Nephron progenitor cell (in vitro differentiated cells): ENCODE measurements at places on chromosomes 6 and 20.

- no peak overlapping the region for H3K27ac ChIP-seq
- H3K27me3 ChIP-seq, result peaks cover 40% of the 10 kb centered on the region
- H3K4me1 ChIP-seq, result peaks cover 37% of the 10 kb centered on the region
- DNase-seq, result no peak
- peaks cover 6% of the 10 kb centered on the region for H3K36me3 ChIP-seq
Measured at GRCh38 chr20:3784216-3784853, 2.2 kb downstream of the CENPB start.

- H3K27ac ChIP-seq, result no peak overlapping the region
- no peak overlapping the region for H3K4me3 ChIP-seq
Measured at GRCh38 chr6:151709329-151709728, 98.2 kb upstream of the ESR1 start.

GRCh38 chr6:129744201-129744879 is 34.4 kb upstream of the ARHGAP18 start:
- H3K4me3 ChIP-seq, result peak overlapping the region; percentile 45
- peaks cover 49% of the 10 kb centered on the region for H3K4me1 ChIP-seq
- peak overlapping the region; percentile 80 for H3K27ac ChIP-seq

DNA sequence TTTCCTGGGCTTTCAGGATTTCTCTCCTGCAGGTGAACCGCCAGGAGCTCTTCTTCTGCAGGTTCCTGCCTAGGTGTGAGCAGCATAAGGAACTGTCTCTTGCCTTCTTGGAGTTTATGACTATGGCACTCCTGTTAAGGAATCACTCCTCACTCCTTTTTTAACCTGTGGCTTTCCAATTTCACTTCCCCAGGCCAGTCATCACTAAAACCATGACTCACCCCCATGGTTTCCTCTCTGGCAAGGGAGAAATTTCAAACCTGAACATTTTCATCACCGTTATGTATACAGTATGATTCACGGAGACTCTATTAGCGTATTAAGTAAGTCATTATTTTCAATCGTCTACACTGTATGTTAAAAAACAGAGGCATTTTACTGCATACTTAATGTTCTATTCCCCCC is 78.2 kb upstream of the ARID1B start:
- H3K4me1 ChIP-seq, result peaks cover 15% of the 10 kb centered on the region
- H3K4me3 ChIP-seq, result no peak overlapping the region
- DNase-seq, result no peak
- no peak overlapping the region for H3K27ac ChIP-seq

- no peak for DNase-seq
- peaks cover 46% of the 10 kb centered on the region for H3K36me3 ChIP-seq
- H3K4me3 ChIP-seq, result no peak overlapping the region
Measured at GRCh38 chr6:144549837-144550747, 265.0 kb downstream of the UTRN start.
